ENCODE measurements at places on chromosomes 16 and 17. TPM values are rescaled to one million over a fixed set of nuclear protein-coding genes. Genes with fewer than 3 reads are reported as not detected.

The FAM20A gene
- total RNA-seq = not detected

The SCN4A gene
- total RNA-seq = 0.23 TPM

The KCNAB3 gene
- total RNA-seq = 7.2 TPM

The ABCC11 gene
- 0.16 TPM for total RNA-seq

The ALOX15B gene
- total RNA-seq = 0.16 TPM

The PCGF2 gene
- total RNA-seq = 1.2 TPM

The ZFP3 gene
- total RNA-seq = 1.5 TPM

The ADAM11 gene
- total RNA-seq = 0.27 TPM

The GSG1L gene
- not detected for total RNA-seq

The LPO gene
- not detected for total RNA-seq

The PRSS33 gene
- not detected for total RNA-seq

The CUEDC1 gene
- total RNA-seq = 0.29 TPM

The TSPOAP1 gene
- total RNA-seq = 24.1 TPM

The NXN gene
- total RNA-seq = 1.2 TPM

The CRYBA1 gene
- total RNA-seq = not detected

The KRT12 gene
- total RNA-seq = not detected

The RAB26 gene
- total RNA-seq = 0.34 TPM

The TMEM100 gene
- not detected for total RNA-seq

The RAMP2 gene
- not detected for total RNA-seq

The BIRC5 gene
- total RNA-seq = 90.6 TPM

The C17orf67 gene
- 2.3 TPM for total RNA-seq

The HBA1 gene
- not detected for total RNA-seq

The PSMD7 gene
- total RNA-seq = 103 TPM

The SYNGR2 gene
- total RNA-seq = 92.6 TPM

The RTN4RL1 gene
- 0.27 TPM for total RNA-seq

The ALDOC gene
- 146 TPM for total RNA-seq

The ICAM2 gene
- 53.7 TPM for total RNA-seq

The NXPH3 gene
- total RNA-seq = 0.29 TPM

The KRTAP2-3 gene
- total RNA-seq = not detected

The TPSD1 gene
- total RNA-seq = not detected

The MYH1 gene
- not detected for total RNA-seq

The BOLA2 gene
- 12.3 TPM for total RNA-seq

The CFAP119 gene
- total RNA-seq = 3.8 TPM

The CDH5 gene
- not detected for total RNA-seq

The TEDC2 gene
- total RNA-seq = 23.2 TPM

The KIF2B gene
- not detected for total RNA-seq

The CRYM gene
- not detected for total RNA-seq

The IRX3 gene
- total RNA-seq = not detected

The TEKT1 gene
- not detected for total RNA-seq

The OTOP3 gene
- not detected for total RNA-seq

The KCNJ16 gene
- not detected for total RNA-seq

The CCL3 gene
- 230 TPM for total RNA-seq

The ETV4 gene
- total RNA-seq = 5.0 TPM

The CCL14 gene
- total RNA-seq = not detected

The KRTAP16-1 gene
- total RNA-seq = not detected

The HOXB2 gene
- 12.6 TPM for total RNA-seq

The ERCC4 gene
- 6.2 TPM for total RNA-seq

The CDC27 gene
- 103 TPM for total RNA-seq

The NTN1 gene
- 1.2 TPM for total RNA-seq

The ADAMTS18 gene
- not detected for total RNA-seq

The SHCBP1 gene
- total RNA-seq = 37.0 TPM

Data from activated CD8-positive, alpha-beta T cell treated with anti-CD3 and anti-CD28 coated beads for 36 hours (primary cell).